Activated CD4-positive, alpha-beta T cell treated with anti-CD3 and anti-CD28 coated beads for 1 hour (primary cell): ENCODE measurements at places on chromosomes 12 and 14.
A peak's percentile ranks its signal among the peaks of the same experiment; 100 is the strongest.

GRCh38 chr12:128570191-128571065, 253.3 kb downstream of the SLC15A4 start:
- DNase-seq, result no peak

- no peak for DNase-seq
Observed at GRCh38 chr12:67893022-67893580, 96.1 kb upstream of the IFNG-AS1 start.

GRCh38 chr12:112463478-112463877, 44.7 kb downstream of the PTPN11 start:
- no peak for DNase-seq

- no peak for DNase-seq
Observed at GRCh38 chr14:50784683-50785456, 46.1 kb downstream of the NIN start.

DNA sequence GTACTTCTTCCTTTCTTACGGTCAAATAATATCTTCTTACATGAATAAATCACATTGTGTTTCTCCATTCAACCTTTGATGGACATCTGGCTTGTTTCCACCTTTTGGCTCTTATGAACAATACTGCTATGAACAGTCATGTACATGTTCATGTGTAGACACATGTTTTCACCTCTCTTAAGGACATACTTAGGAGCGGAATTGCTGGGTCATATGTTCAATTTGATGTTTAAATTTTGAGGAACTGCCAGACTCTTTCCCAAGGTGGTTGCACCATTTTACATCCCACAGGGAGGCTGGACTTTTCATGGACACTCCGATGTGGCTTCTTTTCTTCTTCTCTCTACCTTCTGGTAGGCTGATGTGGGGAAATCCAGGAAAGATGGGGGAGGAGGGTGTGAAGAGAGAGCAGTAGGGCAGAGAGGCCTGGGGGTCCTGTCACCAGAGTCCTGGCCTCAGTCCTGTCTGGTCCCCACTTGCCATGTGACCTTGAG, 16.8 kb downstream of the LGMN start:
- DNase-seq, result no peak

- DNase-seq, result no peak
Observed at GRCh38 chr14:105030836-105031396, 10.0 kb upstream of the CDCA4 start.

- no peak for DNase-seq
Observed at GRCh38 chr12:14422516-14423230, 57.2 kb downstream of the ATF7IP start.

DNA sequence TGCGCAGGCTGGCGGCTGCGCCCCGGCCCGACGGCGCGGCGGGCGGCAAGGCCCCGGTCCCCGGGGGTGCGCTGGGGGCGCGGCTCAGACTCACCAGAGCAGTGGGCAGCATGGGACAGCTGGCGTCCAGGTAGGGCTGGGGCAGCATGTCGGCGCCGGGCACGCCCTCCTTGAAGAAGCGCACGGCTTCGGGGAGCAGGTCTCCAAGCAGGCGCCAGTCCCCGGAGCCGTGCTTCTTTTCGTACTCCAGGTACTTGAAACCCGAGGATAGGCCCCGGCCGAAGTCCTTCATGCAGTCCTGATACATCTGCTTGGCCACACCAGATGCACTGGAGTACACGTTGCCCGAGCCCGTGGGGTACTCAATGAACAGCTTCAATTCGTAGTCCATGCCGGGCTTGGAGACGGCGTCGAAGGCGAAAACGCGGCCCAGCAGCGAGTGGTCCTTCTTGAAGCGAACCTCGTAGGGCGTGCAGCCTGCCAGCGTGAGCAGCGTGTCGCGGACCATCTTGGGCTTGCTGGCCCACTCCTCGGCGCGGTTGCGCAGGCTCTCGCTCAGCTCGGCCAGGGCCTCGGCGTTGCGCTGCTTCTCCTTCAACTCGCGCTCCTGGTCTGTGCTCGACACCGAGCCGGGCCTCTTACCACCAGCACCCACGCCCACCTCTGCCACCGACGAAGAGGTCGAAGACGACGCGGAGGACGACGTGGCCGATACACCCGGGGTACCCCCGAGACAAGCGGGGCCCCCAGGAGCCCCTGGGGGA, 2.2 kb downstream of the IRF2BPL start:
- DNase-seq, result no peak

DNA sequence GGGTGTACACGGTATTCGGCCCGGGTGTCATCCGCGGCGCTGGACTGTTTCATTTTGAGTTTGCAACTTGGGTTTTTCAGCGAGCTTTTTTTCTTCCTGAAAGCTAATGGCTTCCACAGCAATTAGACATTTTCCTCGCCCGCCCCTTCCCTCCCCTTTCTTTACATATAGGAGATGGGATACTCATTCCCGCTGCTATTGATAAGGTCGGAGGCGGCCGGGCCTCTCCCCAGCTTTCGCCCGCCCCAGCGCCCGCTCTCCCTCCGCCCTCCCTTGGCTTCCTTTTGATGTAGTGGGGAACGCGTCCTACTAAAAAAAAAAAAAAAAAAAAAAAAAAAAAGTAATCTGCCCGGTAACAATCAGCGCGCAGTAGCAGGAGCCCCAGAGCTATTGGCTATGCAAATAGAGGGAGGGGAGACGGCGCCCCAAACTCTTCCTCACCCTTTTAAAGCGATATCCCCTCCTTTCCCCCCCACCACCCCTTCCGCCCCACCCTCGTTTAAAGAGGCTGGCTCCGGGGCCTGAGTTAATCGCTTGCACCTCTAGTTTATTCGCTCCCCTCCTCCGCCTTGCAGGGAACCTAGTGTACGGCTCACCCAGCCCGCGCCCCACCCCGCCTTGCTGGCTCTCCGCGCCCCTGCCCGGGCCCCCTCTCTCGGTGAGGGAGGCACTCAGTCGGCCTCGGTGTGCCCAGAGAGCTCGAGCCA, 1.7 kb upstream of the CCND2 start:
- DNase-seq, result peak; percentile 79

DNA sequence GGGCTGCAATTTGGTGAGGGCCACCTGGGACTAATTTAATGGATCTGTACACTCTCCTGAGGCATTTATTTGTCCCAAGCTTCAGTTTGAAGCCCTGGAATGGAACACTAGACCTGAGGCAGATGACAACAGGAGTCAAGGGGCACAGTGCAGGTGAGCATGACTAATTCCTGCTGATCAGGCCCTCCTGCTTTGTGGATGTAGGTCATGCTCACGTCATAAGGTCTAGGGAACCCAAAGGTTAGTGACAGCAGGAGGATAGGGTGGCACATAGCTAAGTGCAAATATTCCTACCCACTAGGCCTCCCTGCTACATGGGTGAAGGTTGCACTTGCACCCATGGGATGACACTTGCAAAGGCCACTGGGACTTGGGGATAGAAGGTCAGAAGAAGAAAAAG, 30.8 kb downstream of the SDR9C7 start:
- no peak for DNase-seq

DNA sequence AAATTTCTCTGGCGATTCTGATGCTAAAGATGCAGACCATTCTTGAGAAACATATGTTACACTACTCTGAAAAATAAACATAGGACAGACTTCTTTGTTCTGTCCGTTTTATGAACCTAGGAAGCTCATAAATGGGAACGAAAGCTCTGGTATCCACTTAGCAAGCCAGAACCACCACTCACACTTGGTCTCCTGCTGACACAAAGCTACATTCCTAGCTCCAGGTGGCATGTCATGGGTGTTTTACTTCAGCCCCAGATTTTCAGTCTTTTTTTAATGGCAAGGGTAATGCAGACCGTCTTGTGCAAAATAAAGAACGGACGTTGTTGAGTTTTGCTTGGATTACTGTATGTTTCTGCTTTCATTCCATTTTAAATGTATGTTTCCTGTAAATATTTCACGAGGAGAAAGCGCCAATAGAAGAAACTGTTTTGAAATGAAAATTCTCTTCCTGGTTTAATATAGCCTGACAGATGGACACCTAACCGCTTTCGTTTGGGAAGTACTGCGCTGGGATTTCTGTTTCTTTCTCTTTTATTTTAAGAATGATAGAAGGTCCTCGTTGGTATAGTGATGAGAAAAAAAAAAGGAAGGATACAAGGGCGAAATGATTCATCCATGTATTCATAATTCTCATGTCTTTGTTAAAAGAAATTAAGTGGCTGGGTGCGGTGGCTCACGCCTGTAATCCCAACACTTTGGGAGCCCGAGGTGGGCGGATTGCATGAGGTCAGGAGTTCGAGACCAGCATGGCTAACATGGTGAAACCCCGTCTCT, 871 bp upstream of the COQ5 start:
- DNase-seq, result no peak
